CD8-positive, alpha-beta memory T cell (primary cell): ENCODE measurements at places on chromosomes 6 and 20.

DNA sequence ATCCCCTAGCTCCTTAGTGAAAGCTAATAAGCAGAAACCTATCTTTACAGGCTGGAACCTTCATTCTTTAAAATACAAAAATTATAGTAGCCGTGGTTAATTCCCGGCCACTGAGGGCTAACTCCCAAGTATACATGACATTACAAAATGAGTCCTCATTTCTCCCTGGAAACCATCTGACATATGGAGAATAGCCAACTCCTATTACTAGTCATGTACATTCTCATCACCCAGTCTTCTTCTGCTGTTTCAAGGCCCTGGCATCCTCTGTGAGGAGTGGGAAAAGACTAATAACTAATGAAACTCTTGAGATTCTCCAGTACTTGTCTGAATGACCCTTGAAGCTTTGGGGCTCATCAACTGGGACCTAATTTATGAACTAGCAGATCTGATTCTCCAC is 30.2 kb downstream of the CSNK2A1 start:
- DNase-seq = no peak

DNA sequence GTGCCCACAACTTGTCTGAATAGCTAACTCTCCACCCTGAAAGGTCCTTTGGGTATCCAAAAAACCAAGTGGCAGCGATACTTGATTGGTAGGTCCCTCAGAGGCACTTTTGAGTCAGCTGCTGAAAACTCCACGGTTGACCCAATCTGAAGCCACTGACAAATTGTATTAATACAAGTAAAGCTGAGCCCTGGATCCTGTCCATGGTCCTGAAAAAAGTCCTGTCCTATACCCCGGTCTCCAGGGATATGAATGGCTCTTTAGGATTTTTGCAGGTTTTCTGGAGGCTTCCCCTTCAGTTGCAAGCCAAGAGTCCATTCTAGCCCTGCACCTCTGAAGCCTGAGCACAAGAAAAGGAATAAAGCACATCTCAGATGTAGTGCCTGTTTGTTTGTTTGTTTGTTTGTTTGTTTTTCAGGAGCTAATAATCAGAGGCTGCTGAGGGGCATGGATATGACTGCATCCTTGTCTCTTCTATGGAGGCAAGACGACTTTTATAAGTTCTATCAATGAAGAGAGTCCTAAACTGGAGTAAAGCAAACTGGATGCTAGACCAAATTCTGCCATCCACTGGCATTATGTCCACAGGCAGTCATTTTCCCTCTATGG is 1.7 kb upstream of the SLC12A5 start:
- no peak for DNase-seq

DNA sequence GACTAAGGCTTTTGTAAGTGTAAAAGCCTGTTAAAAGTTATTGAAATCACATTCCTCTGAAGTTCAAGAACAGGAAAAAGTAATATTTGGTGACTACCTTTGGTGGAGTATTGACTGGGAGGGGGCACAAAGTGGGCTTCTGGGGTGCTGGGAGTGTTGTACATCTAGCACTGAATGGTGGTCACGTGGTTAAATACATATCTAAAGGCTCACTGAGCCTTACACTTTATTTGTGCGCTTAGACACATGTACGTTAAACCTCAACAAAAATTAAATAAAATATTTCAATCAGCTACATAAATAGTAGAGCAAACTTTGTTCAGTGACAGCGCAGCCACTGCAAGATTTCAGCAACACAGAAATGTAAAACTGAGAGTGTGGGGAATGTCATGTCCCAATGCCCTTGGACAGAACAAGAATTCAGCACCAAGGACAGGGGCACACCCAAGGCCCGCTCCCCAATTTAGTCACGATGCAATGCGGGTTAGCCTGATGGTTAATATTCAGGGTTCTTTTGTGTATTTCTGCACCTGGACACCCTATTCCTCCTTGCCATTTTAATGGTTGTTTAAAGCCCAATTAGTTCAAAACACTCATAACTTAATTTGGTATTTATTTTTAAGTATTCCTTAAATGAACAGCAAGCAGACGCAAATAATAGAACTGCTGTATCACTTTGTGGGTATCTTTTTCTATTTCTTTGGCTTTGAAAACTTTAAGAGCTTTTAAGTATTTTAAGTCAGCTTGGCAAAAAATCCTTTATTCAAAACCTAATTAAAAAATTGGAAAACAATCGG is 37.4 kb downstream of the ANGPT4 start:
- no peak for DNase-seq

DNA sequence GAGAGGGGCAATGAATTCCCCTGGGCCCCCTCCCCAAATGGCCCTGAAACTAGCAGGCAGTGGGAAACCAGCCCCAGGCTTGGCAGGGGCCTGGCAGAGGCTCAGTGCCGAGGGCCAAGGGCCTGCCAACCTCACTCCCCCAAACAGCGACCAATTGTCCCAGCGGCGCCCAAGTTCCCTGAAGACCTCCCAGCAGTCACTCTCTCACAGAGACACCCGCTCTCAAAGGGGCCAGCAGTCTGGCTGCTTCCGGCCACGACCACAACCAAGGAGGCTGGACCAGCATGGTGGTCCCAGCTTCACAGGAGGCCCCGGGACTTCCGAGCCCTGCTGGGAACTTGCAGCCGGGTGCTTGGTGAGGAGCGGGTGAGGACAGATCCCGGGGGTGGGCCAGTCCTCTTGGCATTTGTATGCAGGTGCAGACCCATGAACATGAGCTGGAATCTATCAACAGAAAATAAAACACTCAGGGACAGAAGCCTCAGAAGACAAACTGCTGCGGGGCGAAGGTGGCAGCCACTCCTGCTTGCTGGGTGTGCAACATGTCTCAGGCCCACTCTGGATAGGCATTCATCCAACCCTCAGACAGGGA is 17.5 kb upstream of the SIRPA start:
- DNase-seq = no peak

GRCh38 chr6:124991764-124992295 is 29.6 kb downstream of the RNF217 start:
- no peak for DNase-seq

GRCh38 chr6:122079916-122080315 is 319.5 kb upstream of the HSF2 start:
- DNase-seq = no peak
